ENCODE measurements at places on chromosomes 16 and 17. TPM values are rescaled to one million over a fixed set of nuclear protein-coding genes. Genes with fewer than 3 reads are reported as not detected.

DNA sequence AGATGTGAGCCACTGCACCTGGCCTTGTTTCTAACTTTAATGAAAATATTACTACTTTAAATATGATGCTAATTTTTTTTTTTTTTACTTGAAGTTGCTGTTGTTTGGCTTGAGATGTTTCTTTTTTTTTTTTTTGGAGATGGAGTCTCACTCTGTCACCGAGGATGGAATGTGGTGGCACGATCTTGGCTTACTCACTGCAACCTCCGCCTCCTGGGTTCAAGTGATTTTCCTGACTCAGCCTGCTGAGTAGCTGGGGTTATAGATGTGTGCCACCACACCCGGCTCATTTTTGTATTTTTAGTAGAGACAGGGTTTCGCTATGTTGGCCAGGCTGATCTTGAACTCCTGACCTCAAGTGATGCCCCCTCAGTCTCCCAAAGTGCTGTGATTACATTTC is 23.6 kb downstream of the IGSF6 start:
- no peak for DNase-seq

- DNase-seq = no peak
Measured at GRCh38 chr17:19296786-19297778, 59.9 kb downstream of the EPN2 start.

Gene KCNJ2
- total RNA-seq = 0.05 TPM

GRCh38 chr17:8189041-8189710 is 804 bp downstream of the BORCS6 start:
- peak; percentile 72 for DNase-seq

Gene HSD3B7
- total RNA-seq = 4.1 TPM

DNA sequence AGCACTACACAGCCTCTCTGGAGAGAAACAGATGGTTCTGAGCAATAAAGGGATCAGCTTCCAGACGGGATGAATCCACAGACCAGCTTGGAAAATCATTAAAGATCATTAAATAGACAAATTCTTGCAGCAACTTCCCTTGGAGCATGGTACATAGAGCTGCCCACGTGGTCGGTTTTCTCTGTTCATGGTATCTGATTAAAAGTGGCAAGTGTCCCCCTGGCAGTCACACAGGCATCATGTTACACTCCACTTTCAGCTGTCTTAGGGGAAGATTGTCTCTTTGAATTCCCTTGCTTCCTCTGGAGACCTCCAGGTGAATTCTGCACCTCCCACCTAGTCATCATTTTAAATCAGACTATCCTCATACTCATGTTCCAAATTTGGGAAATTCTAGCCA is 92.2 kb upstream of the CACNG3 start:
- no peak for DNase-seq

DNA sequence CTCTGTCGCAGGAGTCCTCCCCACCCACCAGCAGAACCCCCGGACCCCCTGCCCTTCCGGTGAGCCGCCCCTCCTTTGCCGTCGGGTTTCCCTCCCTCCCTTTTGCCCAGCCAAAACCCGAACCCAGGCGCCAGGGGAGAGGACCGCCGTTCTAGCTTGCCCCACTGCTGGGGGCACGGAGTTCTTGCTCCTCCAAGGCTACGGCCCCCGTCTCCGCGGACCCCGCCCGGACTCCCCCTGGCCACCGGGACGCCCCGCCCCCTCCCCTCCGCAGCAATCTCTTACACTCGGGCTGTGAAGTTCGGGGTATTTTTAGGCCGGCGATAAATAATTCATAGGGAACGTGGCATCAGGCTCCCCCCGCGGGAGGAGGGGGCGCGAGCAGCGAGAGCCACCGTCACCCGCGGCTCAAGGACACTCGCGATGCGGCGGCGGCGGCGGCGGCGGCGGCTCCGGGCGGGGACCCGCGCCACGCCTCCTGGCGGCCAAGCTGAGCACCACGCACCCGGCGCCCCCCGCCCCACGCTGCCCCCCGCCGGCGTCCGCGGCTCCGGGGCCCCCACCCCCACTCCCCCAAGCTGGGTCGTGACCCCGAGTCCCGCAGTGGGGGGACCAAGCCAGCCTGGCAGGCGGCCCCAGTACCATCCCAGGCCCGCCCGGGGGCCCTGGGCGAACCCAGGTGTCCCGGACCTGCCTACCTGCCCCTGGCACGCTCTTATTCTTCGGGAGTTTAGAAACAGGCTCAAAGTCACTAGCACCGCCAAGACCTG is at the start of gene GRIN2C:
Gene GRIN2C, minus strand, starts transcription at position 427 of the 770 bp plus-strand sequence. CDS start 4,793 bp downstream, outside the sequence.
- DNase-seq = no peak

Gene GPR142
- not detected for total RNA-seq
